Anterior cingulate cortex (tissue), 58 donors: ENCODE measurements at places on chromosomes 4 and X.

- no peak for DNase-seq
Measured at GRCh38 chr4:23674694-23675093, 215.2 kb downstream of the PPARGC1A start.

DNA sequence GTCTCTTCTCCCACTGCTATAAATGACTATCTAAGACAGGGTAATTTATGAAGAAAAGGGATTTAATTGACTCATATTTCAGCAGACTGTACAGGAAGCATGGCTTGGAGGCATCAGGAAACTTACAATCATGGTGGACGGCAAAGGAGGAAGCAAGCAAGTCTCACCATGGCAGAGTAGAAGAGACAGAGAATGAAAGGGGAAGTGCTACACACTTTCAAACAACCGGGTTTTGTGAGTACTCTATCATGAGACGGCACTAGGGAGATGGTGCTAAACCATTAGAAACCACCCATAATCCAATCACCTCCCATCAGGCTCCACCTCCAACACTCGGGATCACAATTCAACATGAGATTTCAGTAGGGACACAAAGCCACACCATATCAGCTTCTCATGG, 11.1 kb downstream of the UBE2NL start:
- DNase-seq, result no peak

- no peak for DNase-seq
Measured at GRCh38 chr4:76895619-76896018, 2.3 kb downstream of the SOWAHB start.

DNA sequence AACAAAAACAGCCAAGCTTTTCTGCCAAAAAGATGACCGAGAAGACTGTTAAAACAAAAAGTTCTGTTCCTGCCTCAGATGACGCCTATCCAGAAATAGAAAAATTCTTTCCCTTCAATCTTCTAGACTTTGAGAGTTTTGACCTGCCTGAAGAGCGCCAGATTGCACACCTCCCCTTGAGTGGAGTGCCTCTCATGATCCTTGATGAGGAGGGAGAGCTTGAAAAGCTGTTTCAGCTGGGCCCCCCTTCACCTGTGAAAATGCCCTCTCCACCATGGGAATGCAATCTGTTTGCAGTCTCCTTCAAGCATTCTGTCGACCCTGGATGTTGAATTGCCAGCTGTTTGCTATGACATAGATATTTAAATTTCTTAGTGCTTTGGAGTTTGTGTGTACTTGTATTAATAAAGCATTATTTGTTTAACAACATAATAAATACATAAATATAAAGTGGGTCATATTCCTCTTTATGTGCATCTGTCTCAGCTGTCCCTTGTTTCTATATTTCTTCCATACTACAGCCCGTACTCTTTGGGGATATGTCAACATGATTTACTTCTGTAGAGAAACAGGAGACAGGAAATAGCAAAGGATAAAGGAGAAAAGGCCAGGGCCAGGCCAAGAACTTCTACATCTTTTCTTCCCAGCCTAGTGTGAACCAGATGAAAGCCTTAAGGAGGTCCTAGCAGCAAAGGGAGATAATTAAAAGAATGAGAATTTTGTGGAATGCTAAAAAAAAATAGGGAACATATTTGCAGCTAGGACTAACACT, 667 bp downstream of the PTTG2 start:
- DNase-seq, result no peak
